ENCODE measurements at places on chromosomes 12 and 14.

DNA sequence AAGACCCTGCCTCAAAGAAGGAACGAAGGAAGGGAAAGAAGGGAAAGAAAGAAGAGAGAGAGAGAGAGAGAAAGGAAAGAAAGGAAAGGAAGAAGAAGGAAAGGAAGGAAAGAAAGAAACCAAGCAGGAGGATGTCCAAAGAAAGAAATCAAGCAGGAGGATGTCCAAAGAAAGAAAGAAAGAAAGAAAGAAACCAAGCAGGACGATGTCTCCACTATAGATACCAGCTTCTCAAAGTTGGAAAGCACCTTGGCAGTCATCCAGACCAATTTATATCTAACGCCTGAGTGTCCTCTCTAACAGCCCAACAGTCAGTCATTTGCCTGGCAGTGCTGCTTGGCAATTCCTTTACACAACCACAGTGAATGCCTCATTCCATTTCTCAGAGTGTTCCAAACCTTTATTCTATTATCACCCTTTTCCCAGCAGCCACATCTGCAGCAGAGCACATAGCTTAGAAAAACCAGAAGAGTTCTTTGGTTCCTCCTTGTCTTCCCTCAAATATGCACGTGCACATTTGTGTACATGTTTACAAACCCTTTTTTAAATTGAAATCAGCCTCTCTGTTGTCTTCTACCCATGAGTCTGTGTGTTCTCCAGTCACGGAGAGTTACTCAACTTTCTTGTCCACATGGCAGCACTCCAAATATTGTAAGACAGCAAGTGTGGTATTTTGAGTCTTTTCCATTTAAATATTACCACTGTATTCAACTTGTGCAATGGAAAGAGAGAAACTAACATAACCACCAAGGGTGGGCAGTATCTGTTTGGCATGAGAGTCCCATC is 138.4 kb downstream of the STXBP6 start:
- no peak for DNase-seq

- no peak for DNase-seq
Observed at GRCh38 chr12:131785763-131786330, 42.3 kb upstream of the MMP17 start.

GRCh38 chr12:127731657-127732056 is 535.3 kb upstream of the TMEM132C start:
- no peak for DNase-seq

- no peak for DNase-seq
Observed at GRCh38 chr12:71448150-71448581, 8.6 kb downstream of the LGR5 start.

DNA sequence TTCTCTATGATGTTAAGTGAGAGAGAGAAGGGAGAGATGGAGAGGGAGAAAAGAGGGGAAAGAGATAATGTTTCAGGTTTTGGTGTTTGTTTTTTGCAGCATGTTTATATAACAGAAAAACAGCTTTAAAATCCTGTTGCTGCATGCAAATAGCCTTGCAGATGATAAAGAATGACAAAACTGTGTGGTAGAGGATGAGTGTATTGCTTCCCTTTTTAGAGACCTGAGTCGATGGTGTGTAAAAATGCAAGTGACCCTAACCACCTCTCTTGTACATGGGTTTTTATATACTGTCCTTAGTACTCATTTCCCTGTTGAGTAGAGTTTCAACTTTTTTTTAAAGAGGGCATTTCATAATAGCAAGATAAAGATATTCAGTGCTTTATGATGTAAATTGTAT is 249.1 kb downstream of the AKAP6 start:
- no peak for DNase-seq

- DNase-seq = no peak
Observed at GRCh38 chr14:104682107-104682593, 7.3 kb upstream of the INF2 start.

GRCh38 chr12:11559626-11560340 is 89.7 kb upstream of the ETV6 start:
- DNase-seq = no peak

DNA sequence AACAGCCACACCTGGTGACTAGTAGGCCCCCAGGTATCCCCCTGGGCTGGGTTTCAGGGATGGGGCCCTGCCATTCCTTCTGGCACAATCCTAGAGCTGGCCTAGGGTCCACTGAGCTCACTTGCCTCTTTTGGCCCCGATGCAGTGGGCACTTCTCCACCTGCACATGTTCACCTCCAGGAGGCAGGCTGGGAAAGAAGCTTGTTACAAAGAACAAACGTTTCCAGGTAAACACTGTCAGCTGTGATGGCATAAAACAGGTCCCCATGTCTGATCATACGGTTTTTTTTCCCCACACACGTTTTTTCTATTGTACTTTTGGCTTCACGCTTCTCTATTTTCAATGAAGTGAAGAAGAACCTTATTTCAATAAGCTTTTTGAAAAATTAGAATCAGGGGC is 15.8 kb upstream of the HVCN1 start:
- DNase-seq = no peak

- DNase-seq = peak; percentile 26
Observed at GRCh38 chr14:106875503-106875902, 1349.1 kb downstream of the TMEM121 start.

- no peak for DNase-seq
Observed at GRCh38 chr12:64900540-64900939, 76.1 kb downstream of the TBC1D30 start.

GRCh38 chr14:61179061-61179690 is 102.0 kb downstream of the TMEM30B start:
- DNase-seq = no peak

- DNase-seq = no peak
Observed at GRCh38 chr12:109334887-109335286, 12.8 kb upstream of the MYO1H start.

GRCh38 chr12:115313929-115314328 is 630.0 kb upstream of the TBX3 start:
- no peak for DNase-seq

GRCh38 chr14:91858536-91859275 is 8.6 kb downstream of the TC2N start:
- DNase-seq = peak; percentile 25

DNA sequence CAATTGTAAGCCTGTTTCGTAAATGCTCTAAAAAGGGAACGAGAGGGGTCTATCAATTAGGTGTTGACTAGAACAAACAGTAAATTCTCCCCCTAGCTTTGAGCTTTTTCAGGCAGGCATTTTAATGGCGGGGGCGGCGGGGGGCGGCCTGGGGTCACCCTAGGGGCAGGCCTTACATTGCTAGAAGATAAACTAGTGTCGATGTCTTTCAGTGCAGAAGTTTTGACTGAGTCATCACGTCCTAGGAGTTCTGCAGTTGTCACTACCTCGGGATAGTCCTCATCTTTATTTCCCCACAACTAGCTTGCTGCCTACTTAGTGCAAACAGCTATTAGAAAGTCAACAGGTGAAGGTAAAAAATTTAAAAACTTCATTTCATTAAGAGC is 1.6 kb downstream of the ATP6V1D start:
- no peak for DNase-seq

GRCh38 chr12:25014961-25015360 is 66.1 kb upstream of the BCAT1 start:
- DNase-seq = no peak

DNA sequence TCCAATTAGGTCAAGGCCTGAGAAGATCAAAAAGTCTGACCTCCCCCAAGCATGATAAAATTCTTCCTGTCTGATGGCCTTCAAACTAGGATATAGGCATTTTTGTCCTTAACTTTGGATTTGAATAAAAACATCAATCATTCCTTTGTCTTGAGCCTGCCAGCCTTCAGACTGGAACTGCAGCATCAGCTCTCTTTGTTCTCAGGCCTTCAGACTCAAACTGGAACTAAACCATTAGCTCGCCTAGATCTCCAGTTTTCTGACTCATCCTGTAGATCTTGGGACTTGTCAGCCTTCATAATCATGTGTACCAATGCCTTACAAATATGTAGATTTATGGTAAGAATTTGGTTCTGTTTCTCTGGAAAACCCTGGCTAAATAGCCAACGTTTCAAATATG is 721.7 kb downstream of the GALC start:
- DNase-seq = no peak

DNA sequence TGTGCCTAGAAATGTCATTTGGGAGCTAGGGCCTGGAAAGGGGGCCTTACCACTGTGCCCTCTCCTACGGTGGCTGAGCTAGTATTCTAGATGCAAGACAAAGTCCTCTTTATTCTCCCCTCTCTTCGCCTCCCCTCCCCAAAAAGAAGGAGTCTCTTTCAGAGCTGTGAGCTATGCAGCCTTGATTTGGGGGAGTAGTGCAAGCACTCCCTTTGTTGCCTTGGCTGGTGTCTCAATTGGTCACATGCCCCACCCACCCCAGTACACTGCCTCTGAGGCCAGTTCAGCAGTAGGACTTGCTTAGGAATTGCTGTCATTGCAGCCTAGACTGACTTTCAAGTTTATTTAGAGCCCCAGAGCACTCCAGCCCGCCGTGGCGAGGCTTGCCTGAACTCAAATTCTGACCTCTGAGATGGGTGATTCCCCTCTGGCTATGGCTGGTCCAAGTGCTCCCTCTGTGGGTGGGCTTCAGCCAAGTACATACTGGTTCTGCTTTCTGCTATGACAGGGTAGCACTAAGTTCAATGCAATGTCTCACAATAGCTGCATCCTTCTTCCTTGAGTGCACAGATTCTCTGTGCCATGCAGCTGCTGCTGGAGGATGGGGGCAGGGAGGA is 37.0 kb upstream of the FBXO33 start:
- DNase-seq = no peak

DNA sequence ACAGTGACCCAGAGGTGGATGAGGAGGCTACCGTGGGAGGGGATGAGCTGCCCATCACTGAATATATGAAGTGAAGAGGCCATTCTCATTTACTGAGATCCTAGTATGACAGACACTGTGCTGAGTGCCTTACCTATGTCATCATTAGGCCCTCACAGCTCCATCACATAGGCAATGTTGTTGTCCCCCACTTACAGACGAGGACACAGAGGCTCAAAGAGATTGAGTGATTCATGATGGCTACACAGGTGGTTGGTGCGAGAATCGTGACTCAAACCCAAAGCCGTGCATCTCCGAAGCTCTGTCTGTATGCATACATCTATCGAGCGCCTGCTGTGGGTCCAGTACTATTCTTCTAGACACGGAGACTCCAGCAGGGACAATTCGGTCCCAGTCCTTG is 5.9 kb upstream of the CCDC197 start:
- DNase-seq = no peak

DNA sequence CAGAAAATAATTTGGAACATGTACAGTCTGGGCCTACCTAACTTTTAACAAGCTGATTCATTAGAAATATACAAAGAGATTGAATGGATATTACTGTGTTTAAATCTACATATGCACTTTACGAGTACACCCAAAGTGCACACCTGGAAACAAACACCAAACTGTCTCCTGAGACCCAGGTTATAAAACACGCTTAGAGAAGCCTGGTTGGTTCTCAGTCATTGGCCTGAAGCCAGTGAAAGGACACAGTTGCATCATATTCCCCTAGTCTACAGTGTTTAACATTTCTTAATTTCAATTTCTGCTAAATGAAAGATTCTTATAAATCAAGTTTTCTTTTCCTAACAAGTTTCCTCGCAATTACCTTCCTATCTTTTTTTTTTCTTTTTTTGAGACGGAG is 209.5 kb downstream of the FBXL14 start:
- DNase-seq = no peak

- DNase-seq = no peak
Observed at GRCh38 chr14:75125617-75126016, 1.2 kb downstream of the NEK9 start.

DNA sequence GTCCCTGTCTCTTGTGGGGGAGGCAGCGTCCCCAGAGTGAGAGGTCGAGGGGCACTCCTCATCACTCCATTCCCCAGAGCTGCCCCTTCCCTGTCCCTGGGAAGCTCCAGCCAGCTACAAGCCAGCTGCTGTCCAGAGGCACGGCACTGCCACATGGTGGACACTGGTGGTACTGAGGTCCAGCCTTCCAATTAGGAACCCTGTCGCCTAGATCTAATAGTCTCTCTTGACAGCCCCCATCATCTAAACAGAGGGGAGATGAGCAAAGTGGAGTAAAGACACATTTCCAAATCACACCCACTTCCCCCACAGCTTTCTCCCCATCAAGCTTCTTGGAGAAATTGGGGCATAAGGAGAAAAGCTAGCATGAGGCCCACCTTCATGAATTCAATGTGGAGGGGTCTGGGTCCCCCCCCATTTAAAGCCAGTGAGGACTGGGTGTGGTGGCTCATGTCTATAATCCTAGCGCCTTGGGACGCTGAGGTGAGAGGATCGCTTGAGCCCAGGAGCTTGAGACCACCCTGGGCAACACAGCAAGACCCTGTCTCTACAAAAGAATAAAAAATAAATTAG is 2.1 kb upstream of the INHBE start:
- peak; percentile 61 for DNase-seq

DNA sequence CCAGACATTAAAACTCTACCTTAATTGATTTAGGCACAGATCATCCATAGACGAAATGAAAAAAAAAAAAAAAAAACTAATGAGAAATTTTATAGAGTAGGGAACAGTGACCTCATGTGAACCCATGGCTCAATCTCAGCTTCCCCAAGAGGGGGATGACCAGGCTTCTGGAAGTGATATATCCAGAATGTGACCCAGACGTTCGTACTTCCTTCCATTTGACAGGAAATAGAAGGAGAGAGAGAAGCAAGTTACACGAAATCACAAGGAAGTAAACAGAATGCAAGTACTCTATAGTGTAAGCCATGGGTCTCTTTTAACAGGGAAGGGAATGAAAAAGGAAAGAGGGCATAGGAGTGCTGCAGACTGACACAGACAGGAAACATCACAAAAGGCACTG is 10.1 kb downstream of the FOXN3 start:
- DNase-seq = no peak

- DNase-seq = no peak
Observed at GRCh38 chr12:125573271-125573670, 508.0 kb downstream of the AACS start.

DNA sequence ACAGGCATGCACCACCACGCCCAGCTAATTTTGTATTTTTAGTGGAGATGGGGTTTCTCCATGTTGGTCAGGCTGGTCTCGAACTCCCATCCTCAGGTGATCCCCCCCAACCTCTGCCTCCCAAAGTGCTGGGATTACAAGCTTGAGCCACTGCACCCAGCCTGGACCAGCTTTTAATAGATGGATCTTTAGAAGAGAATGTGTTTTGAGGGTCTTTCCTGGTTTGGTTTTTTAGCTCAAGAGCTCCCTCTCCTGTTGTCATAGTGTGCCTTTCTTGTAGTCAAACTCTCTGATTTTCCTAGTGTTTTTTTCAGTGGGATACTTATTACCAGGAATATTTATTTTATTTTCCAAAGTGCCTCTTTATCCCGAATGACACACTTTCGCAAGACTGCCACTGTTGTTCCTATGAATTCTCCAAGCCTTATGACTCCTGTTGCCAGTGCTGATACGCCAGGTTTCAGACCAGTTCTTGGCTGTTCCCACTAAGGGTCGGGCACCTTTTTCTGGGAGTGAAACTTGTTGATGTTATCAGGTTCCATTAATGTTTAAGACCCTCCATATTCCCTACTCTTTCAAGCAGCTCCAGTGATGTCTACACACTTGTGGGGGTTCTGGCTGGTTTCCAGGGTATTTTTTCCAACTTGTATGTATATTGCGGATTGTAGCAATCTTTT is 31.5 kb upstream of the LIMA1 start:
- no peak for DNase-seq

DNA sequence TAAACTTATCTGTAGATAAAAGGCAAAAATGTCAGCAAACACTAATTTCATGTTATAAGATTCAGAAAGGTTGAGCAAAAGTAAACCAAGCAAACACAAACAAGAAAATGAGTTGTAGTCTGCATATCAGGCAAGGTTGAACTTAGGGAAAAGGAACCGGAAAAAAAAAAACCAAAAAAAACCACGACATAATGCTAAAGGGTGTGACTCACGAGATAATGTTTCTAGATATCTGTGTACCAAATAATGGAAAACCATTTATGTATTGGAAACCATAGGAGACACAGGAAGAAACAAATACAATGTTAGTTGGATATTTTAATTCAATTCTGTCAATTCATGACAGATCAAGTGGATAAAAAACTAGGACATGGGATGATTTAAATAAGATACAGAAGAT is 60.5 kb downstream of the GPATCH2L start:
- no peak for DNase-seq
